Renal cortical epithelial cell (primary cell): ENCODE measurements at places on chromosomes 3 and 15. TPM values are rescaled to one million over a fixed set of nuclear protein-coding genes. Genes with fewer than 3 reads are reported as not detected.

CHRNA7 gene
- total RNA-seq = 0.52 and 1.5 TPM in 2 replicates

KCNAB1 gene
- under 0.01 TPM in 1 of 2 replicates, not detected in the other for total RNA-seq

MGLL gene
- 106 and 155 TPM in 2 replicates for total RNA-seq

KBTBD13 gene
- total RNA-seq = not detected in 2 replicates

OCA2 gene
- total RNA-seq = 0.40 TPM in 1 of 2 replicates, not detected in the other

C15orf39 gene
- 1.4 and 8.3 TPM in 2 replicates for total RNA-seq

ANKUB1 gene
- total RNA-seq = not detected in 2 replicates

SERPINI2 gene
- total RNA-seq = not detected in 2 replicates

FBXW12 gene
- total RNA-seq = not detected in 2 replicates

ATP10A gene
- total RNA-seq = 16.5 and 29.7 TPM in 2 replicates
